ENCODE measurements at places on chromosomes 13 and 19.

- DNase-seq, result no peak
Measured at GRCh38 chr13:112761701-112762689, 72.2 kb downstream of the ATP11A start.

DNA sequence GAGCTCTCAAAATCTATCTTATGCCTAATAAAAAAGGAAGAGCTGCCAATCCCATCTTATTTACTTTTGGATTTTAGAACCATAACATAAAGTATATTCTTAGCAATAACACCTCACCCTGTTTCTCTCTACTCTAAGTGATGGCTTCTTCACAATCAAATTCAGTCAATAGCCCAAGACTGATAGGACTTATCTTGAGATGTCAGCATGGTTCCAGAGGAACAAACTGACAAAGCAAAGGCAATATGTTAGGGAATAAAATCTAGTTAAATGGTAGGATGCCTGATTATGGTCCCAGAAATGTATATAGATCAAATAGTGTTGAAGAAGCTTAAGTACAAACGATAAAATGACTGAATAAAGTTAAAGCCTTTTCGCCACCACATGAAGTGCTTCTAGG is 36.3 kb downstream of the DACH1 start:
- no peak for DNase-seq

GRCh38 chr13:91312324-91312723 is 35.2 kb upstream of the MIR17HG start:
- DNase-seq, result no peak

GRCh38 chr13:95722241-95722640 is 45.3 kb downstream of the DNAJC3 start:
- DNase-seq, result no peak

DNA sequence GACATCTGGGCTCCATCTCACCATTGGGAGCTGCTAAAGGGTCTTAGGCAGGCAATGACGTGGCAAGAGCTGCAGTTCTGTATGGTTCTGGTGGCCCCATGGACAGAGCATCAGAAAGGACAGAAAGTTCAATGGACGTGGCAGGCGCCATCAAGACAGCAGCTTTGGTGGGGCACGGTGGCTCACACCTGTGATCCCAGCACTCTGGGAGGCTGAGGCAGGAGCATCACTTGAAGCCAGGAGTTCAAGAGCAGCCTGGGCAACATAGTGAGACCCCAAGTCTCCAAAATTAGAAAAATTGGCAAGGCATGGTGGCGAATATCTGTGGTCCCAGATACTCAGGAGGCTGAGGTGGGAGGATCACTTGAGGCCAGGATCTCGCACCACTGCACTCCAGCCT is 9.5 kb downstream of the EVI5L start:
- no peak for DNase-seq

GRCh38 chr13:50866817-50867636 is 23.5 kb upstream of the DLEU7 start:
- no peak for DNase-seq

- DNase-seq, result no peak
Measured at GRCh38 chr13:50722440-50723125, 120.9 kb downstream of the DLEU7 start.

DNA sequence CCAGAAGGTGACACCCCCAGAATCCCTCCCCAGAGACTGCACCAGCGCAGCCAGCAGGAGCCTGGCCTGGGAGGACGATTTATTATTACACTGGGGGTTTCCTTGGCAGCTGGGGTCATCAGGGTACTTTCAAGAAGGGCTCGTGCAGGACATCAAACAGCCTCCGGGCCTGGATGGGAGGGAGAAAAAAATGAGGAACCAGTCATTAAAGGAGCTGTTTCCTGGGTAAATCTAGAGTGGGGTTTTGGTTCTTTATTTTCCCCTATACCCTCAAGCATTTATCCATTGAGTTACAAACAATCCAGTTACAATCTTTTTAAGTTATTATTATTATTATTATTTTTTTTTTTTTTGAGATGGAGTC is 3.1 kb downstream of the POLR1G start:
- no peak for DNase-seq

- no peak for DNase-seq
Measured at GRCh38 chr13:48775804-48776203, 122.1 kb downstream of the CYSLTR2 start.

GRCh38 chr19:41918653-41919244 is 9.5 kb downstream of the ERFL start:
- no peak for DNase-seq

DNA sequence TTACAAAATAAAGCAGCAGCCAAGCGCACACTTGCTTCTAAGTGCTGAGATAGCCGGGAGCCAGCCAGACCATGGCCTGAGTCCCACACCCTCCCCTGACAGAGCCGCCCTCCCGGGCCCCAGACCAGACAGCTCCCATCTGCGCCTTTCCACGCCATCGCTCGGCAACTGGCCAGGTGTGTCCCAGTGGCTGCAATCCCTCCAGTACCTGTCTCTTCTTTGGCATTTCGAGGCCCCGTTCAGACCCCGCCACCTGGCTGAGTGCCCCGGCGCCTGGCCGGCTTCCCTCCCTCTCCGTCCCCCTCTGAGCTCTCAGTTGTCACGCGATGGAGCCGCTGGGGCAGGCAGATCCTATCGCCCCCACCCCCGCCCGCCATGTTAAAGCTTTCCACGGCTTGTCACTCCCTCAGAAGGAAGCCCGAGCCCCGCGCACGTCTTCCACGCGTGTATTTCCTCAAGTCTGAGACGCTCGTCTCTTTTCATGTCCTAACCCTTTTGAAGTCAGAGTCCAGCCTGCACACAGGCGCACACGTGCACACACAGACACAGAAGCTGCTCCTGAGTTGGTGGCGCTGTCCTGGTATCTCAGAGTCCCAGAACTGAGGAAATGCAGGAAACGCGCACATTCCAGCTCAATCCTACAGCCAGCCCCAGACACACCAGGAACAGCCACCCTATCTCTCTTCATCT is 7.9 kb downstream of the MLLT1 start:
- no peak for DNase-seq

GRCh38 chr19:35437406-35437951 is 10.6 kb upstream of the FFAR2 start:
- no peak for DNase-seq

- DNase-seq, result no peak
Measured at GRCh38 chr19:35337097-35337983, 8.4 kb downstream of the CD22 start.

DNA sequence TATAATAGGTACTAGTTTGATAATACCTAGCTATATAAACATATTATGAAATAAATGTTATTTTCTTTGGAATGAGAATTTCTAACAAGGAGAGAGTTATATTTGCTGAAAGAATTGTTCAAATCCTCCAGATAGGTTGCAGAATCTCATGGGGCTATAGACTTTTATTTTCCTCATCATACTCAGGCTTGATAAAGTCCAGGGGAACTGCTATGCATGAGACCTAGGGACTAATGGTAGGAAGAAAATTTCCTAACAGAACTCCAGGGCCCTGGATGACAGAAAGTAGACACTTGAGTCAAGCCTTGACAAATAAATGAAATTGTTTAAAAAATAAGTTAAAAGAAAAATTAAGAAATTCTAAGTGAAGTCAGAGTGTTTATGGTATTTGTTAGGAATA is 138.5 kb upstream of the DACH1 start:
- no peak for DNase-seq

DNA sequence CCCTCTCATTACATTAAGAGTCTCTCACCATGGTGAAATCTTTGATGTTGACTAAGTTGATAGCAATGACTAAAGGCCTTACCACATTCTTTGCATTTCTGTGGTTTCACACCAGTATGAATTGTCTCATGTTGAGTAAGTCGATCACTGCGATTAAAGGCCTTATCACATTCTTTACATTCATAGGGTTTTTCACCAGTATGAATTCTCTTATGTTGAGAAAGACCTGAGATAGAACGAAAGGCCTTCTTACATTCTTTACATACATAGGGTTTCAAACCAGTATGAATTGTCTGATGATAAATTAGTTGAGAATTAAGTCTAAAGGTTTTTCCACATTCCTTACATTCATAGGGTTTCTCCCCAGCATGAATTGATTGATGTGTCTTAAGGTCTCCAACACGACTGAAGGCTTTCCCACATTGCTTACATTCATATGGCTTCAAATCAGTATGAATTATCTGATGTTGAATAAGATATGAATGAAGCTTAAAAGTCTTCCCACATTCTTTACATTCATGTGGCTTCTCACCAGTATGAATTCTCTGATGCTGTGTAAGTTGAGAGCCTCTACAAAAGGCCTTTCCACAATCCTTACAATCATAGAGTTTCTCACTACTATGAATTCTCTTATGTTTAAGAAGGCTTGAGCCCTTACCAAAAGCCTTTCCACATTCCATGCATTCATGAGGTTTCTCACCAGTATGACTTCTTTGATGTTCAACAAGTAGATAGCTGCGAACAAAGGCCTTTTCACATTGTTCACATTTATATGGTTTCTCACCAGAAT is 45.6 kb downstream of the ZNF283 start:
- no peak for DNase-seq

DNA sequence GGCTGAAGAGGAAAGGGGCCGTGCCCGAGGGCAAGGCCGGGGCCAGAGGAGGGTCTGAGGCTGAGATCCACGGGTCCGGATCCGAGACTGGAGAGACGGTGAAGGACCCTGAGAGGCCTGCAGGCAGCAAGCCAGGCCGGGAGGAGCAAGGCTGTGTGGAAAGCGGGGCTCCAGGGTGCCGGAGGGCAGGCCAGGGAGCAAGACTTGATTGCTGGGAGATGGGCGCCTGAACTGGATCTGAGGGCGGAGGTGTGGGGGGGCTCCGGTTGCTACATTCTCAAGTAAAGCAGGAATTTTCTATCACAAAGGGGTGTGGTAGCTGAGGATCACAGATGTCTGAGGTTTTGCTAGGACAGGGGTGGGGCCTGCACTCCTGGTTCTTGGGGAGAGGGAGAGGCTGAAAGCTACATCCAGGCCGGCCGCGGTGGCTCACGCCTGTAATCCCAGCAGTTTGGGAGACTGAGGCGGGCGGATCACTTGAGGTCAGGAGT is 3.8 kb downstream of the MAMSTR start:
- no peak for DNase-seq
